H7 (cell line): ENCODE measurements at places on chromosomes 11 and 22.

DNA sequence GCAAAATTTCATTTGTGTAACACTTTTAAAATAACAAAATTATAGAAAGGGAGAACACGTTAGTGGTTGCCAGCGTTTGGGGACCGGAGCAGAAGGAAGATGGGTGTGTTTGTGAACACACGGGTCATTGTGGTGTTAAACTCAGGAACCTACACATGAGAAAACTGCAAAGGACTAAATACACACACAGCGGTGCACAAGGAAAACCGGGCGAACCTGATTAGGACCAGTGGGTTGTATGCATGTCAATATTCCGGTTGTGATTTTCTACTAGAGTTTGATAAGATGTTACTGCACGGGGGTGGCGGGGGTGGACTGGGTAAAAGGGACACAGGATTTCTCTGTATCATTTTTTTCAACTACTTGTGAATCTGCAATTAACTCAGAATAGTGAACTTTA, 351.2 kb downstream of the OPCML start:
- DNase-seq, result no peak

GRCh38 chr11:7261578-7261977, 9.9 kb downstream of the SYT9 start:
- DNase-seq, result no peak

DNA sequence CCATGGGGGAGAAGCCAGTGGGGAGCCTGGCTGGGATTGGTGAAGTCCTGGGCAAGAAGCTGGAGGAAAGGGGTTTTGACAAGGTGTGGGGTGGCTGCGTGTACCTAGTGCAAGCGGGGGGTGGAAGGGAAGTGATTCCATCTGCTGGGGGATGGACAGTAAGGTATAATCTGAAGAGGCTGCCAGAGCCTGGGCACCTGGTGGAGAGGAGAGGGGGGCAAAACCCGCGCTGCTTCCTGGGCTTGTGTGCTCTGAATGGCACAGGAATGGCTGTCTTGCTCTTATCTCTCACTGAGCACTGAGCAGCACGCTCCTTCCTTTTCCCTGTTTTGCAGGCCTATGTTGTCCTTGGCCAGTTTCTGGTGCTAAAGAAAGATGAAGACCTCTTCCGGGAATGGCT, 988 bp downstream of the BANF1 start:
- DNase-seq, result peak; percentile 36

GRCh38 chr11:124898263-124898680, 607 bp upstream of the ROBO4 start:
- DNase-seq, result peak; percentile 27

- no peak for DNase-seq
Observed at GRCh38 chr22:22716136-22716665, 71.8 kb downstream of the GGTLC2 start.

- no peak for DNase-seq
Observed at GRCh38 chr11:97963528-97964331, 1057.0 kb upstream of the CNTN5 start.

- DNase-seq, result peak; percentile 76
Observed at GRCh38 chr22:37302674-37303555, 20.6 kb downstream of the CYTH4 start.

GRCh38 chr22:21444701-21445436, 22.3 kb upstream of the TMEM191C start:
- no peak for DNase-seq

GRCh38 chr22:19691721-19692341, 22.5 kb upstream of the SEPTIN5 start:
- peak; percentile 77 for DNase-seq

DNA sequence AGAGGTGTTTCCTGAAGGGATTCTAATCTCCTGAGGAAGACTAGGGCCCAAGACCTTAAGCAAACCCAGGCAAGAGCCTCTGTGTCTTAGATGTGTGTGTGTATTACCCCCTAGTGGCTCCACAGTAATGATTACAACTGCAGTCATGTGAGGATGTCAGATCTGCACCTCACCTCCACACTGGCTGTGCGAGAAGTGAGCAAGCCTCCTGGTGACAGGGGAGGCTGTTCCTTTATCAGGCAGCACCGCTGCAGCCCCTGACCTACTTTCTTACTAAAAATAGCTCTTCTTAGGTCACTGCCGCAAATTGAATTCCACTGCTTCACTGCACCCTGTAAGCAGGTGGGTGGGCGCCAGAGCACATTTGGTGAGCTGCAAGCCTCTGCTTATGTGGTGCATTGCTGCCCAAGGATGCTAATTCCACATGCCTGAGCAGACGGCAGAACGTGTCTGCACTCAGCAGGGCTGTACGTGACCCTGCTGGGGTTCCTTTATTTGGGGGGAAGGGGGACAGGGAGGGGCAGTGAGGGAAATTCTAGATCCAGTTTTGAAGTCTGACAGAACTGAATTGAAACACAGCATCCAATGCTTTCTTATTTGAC, 112.4 kb downstream of the KCNC1 start:
- DNase-seq, result no peak

- peak; percentile 69 for DNase-seq
Observed at GRCh38 chr11:75334976-75335375, 16.5 kb downstream of the ARRB1 start.

GRCh38 chr11:88297863-88298262, 39.7 kb downstream of the CTSC start:
- DNase-seq, result no peak

DNA sequence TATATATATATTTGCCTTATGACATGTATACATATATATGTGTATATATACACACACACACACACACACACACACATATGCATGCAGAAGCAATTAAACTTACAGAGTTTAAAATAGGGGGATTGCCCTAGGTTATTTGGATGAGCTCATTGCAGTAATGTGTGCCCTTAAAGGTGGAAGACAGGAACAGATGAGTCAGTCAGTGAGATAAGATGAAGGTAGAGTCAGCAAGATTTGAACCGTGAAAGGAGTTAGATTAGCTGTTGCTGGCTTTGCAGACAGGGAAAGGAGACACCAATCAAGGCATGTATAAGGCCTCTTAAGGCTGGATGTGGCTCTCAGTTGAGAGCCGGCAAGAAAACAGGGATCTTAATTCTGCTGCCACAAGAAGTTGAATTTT, 902.4 kb upstream of the RAG2 start:
- DNase-seq, result no peak

- DNase-seq, result peak; percentile 54
Observed at GRCh38 chr11:118691926-118692830, 12.7 kb upstream of the TREH start.

DNA sequence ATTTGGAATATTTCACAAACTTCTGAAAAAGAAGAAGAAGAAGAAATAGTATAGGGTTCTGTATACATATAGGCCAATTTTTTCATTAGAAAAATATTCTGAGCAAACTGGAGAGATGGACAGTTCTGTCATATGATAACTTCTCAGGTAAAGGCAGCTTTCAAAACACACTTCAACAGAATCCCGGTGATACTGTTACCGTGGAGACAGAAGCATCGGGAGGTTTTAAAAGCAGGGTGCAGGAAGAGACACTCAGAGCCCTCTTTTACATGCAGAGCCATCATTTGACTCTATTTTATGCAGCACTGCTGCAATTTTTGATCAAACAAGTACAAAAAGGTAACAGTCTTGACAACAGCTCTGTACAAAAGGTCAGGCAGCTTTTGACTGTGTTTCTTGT, 1785.4 kb downstream of the LRRC4C start:
- no peak for DNase-seq

- no peak for DNase-seq
Observed at GRCh38 chr11:104841973-104842525, 56.2 kb downstream of the CASP12 start.

DNA sequence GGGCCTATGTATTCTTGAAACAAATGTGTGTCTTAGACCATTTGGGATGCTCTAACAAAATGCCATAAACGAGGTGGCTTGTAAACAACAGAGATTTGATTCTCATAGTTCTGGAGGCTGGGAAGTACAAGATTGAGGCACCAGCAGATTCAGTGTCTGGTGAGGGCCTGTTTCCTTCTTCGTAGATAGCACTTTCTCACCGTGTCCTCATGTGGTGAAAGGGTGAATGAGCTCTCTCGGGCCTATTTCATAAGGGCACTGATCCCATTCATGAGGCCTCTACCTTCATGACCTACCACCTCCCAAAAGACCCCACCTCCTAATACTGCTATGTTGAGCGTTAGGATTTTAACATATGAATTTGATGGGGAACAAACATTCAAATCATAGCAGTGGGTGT, 6.4 kb upstream of the NNMT start:
- no peak for DNase-seq

DNA sequence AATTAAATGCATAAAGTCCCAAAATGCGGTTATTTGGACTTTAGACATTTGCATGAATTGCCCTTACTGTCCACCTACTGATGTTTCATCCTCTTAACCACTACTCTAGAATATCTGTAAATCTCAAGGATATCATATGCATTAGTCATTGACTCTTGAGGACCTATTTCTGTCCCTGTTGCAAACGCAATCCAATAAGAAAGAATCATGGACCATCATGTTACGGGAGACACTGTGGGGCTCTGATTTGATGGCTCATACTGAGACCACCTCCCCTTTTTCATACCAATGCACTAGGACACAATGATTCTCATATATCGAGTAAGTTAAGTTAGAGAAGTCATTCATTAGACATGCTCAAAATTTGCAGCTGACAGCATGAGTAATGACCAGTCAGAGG, 14.4 kb downstream of the POU2AF2 start:
- no peak for DNase-seq

DNA sequence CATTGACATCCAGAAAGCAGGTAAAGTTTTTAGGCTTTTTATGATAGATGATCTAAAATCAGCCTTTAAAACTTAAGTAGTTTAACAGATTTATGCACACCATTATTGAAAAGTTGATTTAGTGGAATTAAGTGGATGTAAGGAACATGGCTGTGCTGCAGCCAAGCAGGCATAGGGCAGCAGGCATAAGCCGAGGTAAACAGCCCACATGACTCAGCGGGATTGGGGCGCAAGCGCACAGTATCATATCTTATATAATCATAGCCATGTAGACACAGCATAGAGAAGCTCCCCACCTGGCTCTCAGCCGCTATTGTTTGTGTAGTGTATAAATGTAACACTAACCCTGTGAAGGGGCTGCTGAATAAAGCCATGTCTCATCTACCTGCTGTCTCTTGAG, 157.5 kb downstream of the WNT11 start:
- DNase-seq, result no peak

- DNase-seq, result no peak
Observed at GRCh38 chr11:114001416-114001815, 26.5 kb downstream of the HTR3A start.

- DNase-seq, result no peak
Observed at GRCh38 chr11:113663567-113663966, 42.5 kb downstream of the TMPRSS5 start.

GRCh38 chr11:83827520-83827919, 541.4 kb upstream of the CCDC90B start:
- no peak for DNase-seq

- peak; percentile 83 for DNase-seq
Observed at GRCh38 chr11:93849751-93850593, 446 bp downstream of the VSTM5 start.

- no peak for DNase-seq
Observed at GRCh38 chr11:122998727-122999366, 17.2 kb upstream of the BSX start.

DNA sequence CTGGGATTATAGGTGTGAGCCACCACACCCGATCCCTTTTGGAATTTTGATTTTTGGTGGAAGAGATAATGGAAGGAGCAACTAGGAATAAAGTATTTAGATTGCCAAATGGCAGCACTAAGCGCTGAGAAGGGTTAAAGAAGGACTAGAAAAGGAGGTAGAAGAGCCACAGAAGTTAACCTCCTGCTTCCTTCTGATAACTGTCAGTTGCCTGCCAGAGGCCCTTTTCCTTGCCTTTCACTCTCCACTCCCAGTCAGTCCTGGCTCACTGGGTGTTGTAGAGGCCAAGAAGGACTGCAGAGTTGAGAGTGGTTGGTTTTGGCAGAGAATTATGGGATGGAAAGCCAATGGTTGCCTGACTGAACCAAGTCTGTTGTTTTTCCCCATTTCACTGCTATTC, 19.3 kb downstream of the ZC3H12C start:
- no peak for DNase-seq

DNA sequence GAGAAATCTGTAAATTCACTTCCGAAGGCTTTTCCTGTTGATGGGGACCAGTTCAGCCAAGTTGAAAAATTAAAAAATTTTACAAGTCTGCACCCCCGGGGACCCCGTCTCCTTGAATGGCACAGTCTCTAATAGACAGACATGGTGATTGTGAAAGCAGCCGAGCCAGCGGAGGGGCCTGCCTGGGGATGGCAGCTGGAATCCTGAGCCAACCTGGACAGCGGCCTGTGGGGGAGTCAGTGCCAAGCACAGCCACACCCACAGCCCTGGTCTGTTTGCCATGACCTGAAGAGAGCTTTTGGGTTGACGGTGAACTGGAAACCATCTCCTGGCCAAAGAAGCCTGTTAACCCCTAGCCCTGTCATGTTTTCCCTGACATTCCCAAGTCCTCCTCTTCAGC, 64.7 kb downstream of the PARVG start:
- DNase-seq, result peak; percentile 9

GRCh38 chr22:43923191-43923590, 414 bp upstream of the PNPLA3 start:
- no peak for DNase-seq

GRCh38 chr11:82843057-82843795, 57.0 kb downstream of the PRCP start:
- DNase-seq, result no peak
